ENCODE measurements at places on chromosomes 6 and 20.

DNA sequence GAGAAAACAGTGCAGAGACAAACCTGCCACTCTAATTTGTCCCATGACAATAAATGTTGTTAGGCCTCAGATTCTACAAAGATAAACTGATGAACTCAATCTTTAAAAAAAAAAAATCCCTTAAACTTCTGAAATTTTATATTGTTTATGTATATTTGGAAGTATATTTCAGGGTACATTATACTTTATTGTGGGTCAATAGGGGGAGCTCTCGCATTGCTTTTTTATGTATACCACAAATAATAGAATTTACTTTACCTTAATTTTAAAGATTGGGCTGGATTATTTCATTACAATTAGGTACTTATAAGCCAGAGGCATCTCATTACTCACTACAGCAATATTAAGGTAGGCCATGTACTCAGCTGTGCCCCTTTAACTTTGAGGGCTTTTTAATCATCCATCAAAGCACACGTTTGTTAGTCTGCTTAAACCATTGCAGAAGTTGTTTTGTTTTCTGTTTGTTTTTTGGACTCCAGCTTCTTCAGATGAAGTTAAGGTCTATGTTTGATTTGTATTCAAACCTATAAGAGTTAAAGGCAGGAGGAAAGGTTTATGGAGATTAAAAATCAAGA, 56.3 kb upstream of the EYA4 start:
- no peak for DNase-seq

GRCh38 chr6:137013031-137013430, 31.7 kb downstream of the IL20RA start:
- peak; percentile 84 for DNase-seq

DNA sequence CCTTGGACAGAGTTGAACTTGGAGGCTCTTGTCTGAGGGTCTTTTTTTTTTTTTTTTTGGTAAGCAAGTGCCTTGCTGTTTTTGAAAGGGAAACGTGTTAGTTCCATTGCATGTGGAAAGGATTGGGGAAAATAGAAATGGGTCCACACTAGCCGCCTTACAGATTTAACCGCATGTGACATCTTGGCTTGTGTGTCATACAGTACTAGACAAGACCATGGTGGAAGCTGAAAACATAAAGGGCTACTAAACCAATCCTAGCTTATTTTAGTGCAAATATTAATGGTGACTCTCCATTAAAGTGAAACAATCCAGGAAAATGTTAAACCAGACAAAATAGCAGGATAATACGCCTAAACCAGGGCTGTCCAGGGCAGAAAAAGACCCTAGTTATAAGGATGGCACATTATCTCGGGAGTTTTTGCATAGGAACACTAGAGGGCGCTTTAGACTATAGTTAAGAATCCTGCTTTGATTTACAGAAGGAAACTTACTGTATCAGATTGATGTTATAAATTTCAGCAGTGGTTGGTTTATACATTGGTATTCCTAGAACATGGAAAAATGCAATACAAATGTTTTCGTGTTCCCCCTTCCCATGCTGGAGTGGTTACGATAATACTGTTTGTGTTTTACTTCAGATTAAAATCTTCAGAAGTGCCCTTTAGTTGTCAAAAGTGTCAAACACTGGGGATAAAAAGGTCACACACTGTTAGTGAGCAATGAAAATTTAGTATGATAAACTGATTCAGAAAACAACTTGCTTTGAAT, 59.8 kb upstream of the DEK start:
- peak; percentile 31 for DNase-seq

GRCh38 chr6:24403501-24403824, 727 bp downstream of the MRS2 start:
- no peak for DNase-seq

- peak; percentile 50 for DNase-seq
Measured at GRCh38 chr20:38057351-38057972, 23.9 kb downstream of the RPRD1B start.

GRCh38 chr20:44006126-44006525, 91.5 kb downstream of the TOX2 start:
- DNase-seq: no peak

DNA sequence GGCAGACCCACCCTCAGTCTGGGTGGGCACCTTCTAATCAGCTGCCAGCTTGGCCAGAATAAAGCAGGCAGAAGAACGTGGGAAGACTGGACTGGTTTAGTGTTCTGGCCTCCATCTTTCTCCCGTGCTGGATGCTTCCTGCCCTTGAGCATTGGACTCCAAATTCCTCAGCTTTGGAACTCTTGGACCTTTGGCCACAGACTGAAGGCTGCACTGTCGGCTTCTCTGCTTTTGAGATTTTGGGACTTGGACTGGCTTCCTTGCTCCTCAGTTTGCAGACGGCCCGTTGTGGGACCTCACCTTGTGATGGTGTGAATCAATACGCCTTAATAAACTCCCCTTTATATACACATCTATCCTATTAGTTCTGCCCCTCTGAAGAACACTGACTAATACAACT, 20.6 kb upstream of the FNDC1 start:
- DNase-seq: no peak

- no peak for DNase-seq
Measured at GRCh38 chr6:69578361-69578890, 218.4 kb downstream of the LMBRD1 start.

DNA sequence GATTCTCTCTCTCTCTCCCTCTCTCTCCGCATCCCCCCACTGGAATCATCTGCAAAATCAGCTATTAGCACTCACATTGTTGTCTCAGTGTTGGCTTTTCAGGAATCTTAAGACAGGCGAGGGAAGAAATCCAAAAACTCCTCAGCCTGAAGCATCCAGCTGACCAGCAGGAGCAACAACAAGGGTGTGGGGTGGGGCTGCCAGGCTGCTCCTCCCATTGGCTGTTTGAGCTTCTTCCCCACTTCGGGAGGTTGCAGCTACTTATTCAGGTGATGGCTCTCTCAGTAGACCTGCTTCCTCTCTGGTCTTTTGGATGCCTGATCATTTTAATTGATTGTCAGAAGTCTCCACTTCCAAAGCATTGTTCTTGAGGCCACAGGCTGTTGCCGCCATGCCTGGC, 24.1 kb upstream of the SLC32A1 start:
- DNase-seq: no peak

- no peak for DNase-seq
Measured at GRCh38 chr20:63189846-63190559, 25.9 kb downstream of the YTHDF1 start.

GRCh38 chr6:144549837-144550747, 265.0 kb downstream of the UTRN start:
- no peak for DNase-seq

GRCh38 chr6:138226700-138227315, 8.5 kb upstream of the PBOV1 start:
- DNase-seq: no peak

- DNase-seq: no peak
Measured at GRCh38 chr6:113289166-113289565, 568.0 kb upstream of the MARCKS start.

DNA sequence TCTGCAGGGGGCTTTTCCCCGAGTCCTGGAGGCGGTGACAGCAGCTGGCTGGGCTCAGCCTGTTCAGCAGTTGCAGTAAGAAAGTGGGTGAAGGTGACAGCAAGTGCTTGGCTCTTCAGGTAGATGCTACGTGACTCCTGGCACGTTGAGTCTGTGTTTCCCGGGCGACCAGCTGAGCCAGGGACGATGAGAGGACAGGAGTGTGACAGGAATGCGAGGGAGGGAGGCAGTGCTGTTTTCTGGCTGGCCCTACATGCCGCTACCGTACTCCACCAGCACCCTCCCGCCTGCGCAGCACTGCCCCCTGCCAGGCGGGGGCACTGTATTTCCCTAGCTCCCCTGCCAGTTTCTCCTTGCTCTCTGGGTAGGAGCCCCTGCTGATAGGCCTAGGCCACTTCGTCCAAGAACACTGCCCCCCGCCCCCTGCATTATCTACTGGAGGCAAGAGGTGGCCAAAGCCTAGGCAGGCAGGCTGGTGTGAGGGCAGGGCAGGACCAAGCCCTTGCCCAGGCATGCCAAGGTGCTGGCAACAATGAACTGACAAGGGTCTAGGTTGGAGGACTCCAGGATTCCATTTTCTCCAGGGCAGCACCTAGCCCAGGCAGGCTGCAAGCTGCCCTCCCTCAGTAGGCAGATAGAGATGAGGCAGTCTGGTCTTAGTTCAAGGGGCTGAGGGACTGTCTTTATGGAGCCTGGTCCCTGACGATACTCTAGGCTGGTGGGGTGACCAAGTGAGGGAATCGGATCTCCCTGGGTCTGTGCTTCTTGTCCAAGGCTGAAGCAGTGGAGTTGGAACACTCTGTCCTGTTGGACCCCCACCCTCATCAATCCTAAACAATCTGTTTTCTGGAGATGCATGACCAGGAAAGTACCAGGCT, 19.2 kb downstream of the MRPS18A start:
- DNase-seq: no peak

- DNase-seq: no peak
Measured at GRCh38 chr6:64553249-64553786, 917.7 kb downstream of the PHF3 start.

GRCh38 chr6:31900917-31901414, 920 bp downstream of the ZBTB12 start:
- no peak for DNase-seq

GRCh38 chr6:30849903-30850651, 34.2 kb upstream of the DDR1 start:
- no peak for DNase-seq

DNA sequence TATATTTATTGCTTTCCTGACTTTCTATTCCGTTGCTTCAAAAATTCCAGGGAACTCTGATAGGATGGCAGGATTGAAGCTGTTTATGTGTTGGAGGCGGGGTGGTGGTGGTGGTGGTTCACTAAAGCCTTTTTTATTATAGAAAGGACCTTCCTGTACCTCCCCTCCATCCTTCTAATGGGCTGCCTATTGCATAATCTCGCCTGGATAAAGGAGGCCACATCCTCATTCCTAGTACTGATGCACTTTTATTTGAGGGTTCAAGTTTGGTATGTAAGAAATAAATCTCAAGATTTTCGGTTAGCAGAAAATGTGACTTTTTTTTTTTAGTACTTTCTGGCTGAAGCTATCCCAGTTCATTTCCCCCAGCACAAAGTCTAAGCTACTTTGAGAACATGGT, 18.7 kb upstream of the CTAGE9 start:
- no peak for DNase-seq

- no peak for DNase-seq
Measured at GRCh38 chr6:64908104-64908503, 798.9 kb downstream of the EYS start.

- DNase-seq: no peak
Measured at GRCh38 chr6:113442040-113442439, 415.1 kb upstream of the MARCKS start.

- DNase-seq: no peak
Measured at GRCh38 chr6:31081872-31082271, 30.5 kb downstream of the C6orf15 start.

DNA sequence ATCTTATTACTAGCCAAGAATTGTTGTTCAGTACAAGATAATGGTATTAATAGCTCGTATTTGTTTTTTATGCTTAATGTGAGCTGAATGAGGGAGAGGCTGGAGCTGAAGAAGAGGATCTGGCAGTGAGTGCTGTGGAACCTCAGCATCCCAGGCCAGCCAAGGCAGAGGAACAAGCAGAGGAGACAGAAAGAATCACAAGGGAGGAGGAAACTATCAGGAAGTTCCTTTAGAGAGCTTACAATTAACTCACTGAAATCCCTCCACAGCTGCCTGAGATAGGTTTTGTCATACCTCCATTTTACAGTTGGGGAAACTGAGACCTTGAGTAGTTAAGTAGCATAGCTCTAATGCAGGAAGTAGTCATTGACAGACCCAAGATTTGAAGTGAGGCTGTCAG, 39.9 kb upstream of the TULP4 start:
- DNase-seq: no peak
